ENCODE measurements at places on chromosomes 5 and 9.

- DNase-seq, result no peak
Observed at GRCh38 chr5:7978991-7979390, 110.0 kb downstream of the MTRR start.

GRCh38 chr9:22005702-22006606, 3.2 kb downstream of the CDKN2B start:
- no peak for DNase-seq

DNA sequence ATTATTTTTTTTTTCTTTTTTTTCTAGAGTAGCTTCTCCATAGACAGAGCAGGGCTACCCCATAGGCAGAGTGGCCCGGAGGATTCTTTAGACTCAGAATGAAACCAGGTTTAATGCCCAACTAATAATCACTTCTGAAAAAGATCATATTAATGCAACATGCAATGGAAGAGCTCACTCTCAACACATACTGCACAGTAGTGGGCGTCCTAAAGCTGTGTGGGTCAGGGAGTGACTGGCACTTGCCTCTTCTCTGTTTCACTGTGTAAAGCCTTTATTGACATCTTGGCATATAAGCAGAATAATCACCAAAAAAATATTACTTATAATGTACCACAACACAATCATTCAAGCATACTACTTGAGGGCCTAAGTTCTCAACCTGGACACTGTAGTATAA, 11.1 kb downstream of the PWWP2A start:
- DNase-seq, result no peak

DNA sequence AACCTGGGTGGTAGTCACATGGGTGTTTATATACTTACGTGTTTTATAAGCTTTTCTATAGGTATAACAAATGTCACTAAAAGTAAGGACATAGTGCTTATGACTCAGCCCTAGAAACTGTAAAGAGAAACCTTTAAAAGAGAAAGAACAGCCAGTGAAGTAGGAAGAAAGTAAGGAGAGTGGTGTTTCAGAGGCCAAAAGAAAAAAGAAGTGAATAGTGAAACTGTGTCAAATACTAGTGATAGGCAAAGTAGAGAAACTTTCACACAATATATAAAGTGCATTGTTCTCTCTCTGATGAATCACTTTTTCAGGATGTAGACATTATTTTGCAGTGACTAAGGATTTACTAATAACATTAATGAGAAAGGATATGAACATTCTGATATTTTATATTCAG, 74.2 kb upstream of the SUSD1 start:
- no peak for DNase-seq

DNA sequence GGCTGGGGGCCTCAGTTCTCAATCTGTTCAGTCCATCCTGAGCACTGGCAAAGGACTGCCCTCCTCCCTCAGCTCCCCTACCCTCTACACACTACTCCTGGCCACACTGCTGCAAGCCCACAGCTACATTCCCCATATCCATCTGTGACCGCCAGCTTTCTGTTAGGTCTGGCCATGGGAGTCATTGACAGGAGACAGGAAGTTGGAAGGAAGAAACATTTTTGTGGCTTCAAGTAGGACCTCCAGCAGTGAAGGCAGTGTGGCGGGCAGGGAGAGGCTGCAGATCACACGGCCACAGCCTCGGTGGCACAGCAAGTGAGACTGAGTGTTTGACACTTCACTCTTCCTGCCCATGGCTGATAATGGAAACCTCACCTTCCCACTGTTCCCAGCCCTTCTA, 55.9 kb downstream of the SECISBP2 start:
- no peak for DNase-seq

- no peak for DNase-seq
Observed at GRCh38 chr5:140855772-140856674, at the start of gene PCDHA10. PCDHA10 (plus strand) TSS chr5:140855897; CDS start chr5:140856049, 152 bp downstream.

DNA sequence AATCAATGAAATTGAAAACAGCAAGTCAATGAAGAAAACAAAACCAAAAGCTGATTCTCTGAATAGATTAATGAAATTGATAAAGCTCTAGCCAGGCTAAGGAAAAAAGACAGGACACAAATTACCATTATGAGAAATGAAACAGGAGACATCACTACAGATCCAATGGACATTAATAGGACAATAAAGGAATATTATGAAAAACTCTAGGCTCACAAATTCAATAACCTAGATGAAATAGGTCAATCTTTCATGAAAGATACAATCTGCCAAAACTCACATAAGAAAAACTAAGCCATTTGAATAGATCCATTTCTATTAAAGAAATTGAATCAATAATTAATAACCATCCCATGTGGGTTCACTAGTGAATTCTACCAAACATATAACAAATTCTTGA, 37.3 kb downstream of the TTC23L start:
- no peak for DNase-seq

GRCh38 chr9:2524601-2525000, 97.0 kb upstream of the VLDLR start:
- no peak for DNase-seq

- no peak for DNase-seq
Observed at GRCh38 chr5:171678646-171679045, 107.0 kb upstream of the SMIM23 start.

DNA sequence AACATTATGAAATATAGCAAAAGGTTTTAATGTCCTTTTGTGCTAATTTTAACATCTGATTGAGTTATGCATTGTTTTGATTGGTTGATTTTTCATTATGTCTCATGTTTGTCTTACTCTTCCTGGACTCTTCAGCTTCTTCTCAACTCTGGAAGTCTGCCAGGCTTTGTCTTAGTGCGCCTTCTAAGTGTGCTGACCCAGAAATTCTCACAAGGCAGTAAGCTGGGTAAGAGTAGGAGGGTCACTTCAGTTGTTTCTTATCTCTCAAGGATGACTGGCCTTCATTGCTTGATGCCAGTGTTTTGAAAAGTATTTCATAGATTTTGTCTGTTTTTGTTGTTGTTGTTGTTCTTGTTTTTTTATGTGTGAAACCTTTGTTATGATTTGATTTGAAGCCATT, 59.2 kb downstream of the RIC1 start:
- DNase-seq, result no peak

GRCh38 chr5:74945561-74946165, 79.5 kb upstream of the FAM169A start:
- DNase-seq, result no peak

- DNase-seq, result no peak
Observed at GRCh38 chr5:107523029-107523680, 147.6 kb downstream of the EFNA5 start.

DNA sequence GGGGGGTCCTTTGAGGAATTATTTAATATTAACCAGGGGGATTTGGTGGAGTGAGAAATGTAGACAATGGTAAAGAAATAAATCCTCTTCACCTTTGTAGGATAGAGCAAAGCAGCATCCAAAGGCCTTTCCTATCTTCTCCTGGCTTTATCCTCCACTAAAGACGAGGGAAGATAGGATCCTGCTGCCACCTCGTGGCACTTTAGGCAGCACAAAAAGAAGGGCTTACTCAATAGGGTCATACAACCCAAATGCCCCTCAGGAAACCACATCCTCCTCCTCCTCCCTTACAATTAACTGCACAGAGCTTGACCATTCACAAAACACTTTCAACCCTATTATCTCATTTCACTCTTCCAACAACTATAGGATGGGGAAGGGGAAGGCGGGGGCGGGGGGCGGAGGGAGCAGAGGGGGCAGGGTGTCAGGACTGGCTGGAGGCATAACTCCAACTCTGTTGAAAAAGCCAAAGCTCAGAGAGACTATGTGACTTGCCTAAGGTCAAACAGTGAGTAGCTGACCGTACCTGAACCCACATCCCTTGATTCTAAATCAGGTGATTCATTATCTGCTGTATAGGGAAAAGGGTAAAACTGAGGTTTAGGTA, 45.4 kb upstream of the MYOT start:
- no peak for DNase-seq

DNA sequence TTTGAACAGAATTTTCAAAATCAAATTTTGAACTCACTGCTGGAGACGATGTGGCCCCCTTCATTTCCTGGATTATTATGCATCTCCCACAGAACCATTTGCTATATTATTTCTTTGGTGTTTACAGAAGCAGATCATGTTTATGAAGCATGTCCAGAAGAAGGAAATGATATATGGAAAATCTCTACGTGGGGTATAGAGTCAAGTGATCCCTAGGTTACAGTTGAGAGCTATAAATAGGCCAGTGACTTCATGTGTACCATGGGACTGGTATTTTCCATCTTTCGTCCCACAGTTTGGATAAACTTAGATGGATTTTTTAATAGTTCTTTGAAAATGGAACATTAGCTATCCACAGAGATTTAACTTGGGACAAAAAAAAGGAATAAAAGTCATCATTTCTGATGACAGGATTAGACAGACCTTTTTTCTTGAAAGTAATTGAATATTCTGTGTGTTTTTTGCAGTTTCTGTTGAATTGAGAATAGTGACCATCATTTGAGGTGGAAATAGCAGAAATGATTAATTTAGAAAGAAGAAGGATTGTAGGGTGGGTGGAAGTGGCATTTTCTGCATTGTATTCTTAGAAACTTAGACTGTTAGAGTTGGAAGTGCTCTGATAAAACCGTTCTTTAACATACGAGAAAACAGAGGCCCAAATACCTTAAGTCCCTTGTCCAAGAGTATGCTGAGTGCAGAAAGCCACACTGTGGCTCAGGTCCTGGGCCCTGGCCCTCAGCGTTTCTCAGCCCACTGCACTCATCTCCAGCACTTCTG, 136.4 kb downstream of the PIP5K1B start:
- no peak for DNase-seq

- no peak for DNase-seq
Observed at GRCh38 chr9:123472862-123473614, 117.0 kb downstream of the CRB2 start.

DNA sequence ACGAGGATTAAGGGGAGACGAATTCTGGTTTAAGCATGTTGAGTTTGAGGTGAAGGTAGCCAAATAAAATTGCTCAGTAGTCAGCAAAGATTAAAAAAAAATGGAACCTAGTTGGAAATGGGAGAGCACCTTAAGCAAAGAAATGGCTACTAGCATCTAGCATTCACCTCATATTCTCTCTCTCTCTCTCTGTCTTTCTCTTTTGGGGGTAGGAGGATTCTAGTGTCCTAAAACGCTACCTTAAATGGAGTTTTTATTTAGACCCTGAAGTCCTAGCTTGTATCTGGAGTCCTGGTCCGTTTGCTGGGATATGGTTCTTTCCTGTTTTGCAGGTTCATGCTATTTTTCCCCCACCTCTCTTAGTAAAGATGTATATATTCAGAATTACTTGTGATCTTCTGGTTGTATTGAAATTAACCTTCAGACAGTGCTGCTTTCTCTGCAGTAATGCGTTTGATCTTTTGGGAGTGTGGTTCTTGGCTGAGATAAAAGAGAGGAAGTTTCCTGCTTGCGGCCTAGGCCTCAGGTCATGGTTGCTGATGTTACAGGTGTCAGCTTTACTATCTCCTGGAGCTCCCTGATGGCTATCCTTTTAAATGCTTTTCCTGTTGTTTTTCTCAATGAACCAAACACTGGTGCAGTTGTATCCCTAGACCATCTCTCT, 8.0 kb downstream of the TGFBR1 start:
- no peak for DNase-seq

- no peak for DNase-seq
Observed at GRCh38 chr5:43190755-43191603, 1.0 kb upstream of the NIM1K start.

DNA sequence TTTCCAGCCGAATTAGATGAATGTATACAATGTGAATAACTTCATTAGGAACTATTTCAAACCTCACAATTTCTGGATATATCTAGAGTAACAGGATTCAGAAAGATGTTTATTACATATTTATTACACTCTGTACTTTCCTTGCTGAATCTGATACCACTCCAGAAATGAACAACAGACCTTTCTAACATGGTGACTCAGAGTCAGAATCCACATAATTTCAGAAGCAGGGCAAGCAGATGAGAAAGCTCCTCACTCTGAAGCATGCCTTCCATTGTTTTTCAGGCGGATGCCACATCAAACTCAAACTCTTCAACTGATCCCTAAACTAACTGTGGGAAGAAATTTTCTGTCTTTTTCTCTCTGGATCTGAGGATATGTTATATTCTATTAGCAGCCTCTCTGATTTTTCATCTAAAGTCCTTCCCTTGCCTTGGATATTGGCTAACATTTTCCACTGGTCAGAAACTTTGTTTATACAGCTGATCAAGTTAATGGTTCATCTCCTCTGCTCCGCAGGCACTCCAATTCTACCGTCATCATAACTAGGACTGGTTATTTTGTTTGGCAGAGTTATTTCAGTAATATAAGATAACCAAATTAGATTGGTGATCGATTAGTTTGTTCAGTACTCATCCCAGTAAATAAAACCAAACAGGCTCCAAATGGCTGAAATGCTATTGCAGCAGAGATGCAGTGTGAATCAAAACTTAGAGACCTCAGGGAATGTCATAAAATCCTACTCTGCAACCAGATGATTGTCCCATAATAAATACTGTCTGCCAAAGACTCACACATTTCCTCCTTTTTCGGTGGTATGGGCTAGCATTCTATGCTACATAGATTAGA, 556.0 kb downstream of the EBF1 start:
- DNase-seq, result no peak
